ENCODE measurements at places on chromosomes 6 and 20.

GRCh38 chr6:158766621-158767455 is 52.3 kb downstream of the EZR start:
- no peak overlapping the region for H3K4me3 ChIP-seq
- H3K36me3 ChIP-seq = peaks cover 51% of the 10 kb centered on the region
- H3K27me3 ChIP-seq = no peaks in the 10 kb centered on the region
- peak overlapping the region; percentile 57 for H3K27ac ChIP-seq
- DNase-seq = no peak
- peaks cover 7% of the 10 kb centered on the region for H3K4me1 ChIP-seq

GRCh38 chr6:20441236-20441635 is 39.6 kb downstream of the E2F3 start:
- no peaks in the 10 kb centered on the region for H3K36me3 ChIP-seq
- no peaks in the 10 kb centered on the region for H3K4me1 ChIP-seq
- no peak overlapping the region for H3K4me3 ChIP-seq
- DNase-seq = no peak

GRCh38 chr20:47278907-47279348 is 77.6 kb downstream of the ZMYND8 start:
- peak overlapping the region; percentile 23 for H3K4me3 ChIP-seq
- H3K36me3 ChIP-seq = peaks cover 29% of the 10 kb centered on the region
- H3K27ac ChIP-seq = peak overlapping the region; percentile 67

DNA sequence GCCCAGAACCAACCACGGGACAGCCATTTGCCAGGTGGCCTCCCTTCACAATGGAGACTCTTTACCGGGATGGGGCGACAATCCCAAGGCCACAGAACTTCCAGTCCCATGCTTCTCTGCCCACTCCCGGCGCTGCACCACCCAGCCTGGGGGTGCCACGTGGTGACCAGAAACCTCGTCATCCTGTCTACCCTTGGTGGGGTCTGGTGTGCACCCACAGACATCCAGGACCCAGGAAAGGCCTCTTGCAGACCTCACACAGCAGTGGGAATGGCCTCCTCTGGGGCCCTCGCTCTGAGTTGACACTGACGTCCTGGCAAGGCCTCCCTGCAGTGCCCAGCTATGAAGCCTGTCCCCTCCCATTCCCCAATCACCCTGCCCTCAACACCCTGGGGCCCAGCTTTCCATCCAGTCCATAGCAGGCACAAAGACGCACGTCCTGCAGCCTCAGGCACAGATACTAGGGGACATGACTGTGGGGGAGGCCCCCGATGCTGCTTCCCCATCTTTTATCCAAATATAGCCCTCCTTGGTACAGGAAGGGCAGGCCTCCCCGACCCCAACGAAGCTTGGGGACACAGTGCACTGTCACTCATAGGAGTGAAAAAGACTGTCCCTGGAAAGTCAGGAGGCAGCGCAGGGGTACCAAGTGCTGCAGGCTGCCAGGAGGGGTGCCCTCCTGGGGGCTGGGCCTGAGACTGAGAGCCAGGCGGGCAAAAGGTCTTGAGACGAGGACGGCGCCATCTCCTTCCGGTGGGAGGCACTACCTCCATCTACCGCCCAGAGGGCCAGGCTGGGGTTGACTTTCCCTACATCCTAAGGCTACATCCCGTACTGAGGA is 7.2 kb downstream of the CST7 start:
- H3K36me3 ChIP-seq = peaks cover 4% of the 10 kb centered on the region
- no peak overlapping the region for H3K27ac ChIP-seq
- no peak overlapping the region for H3K4me3 ChIP-seq
- no peaks in the 10 kb centered on the region for H3K4me1 ChIP-seq
- H3K27me3 ChIP-seq = no peaks in the 10 kb centered on the region
- no peak for DNase-seq

All from HCT116 (cell line).